ENCODE measurements at places on chromosomes 13 and 19. TPM values are rescaled to one million over a fixed set of nuclear protein-coding genes. Genes with fewer than 3 reads are reported as not detected.
A peak's percentile ranks its signal among the peaks of the same experiment; 100 is the strongest.

The DLL3 gene
- total RNA-seq = not detected

The LACC1 gene
- total RNA-seq = 4.6 TPM

The PDE4A gene
- 3.3 TPM for total RNA-seq

The LRRC8E gene
- total RNA-seq = not detected

The PRR12 gene
- 64.6 TPM for total RNA-seq

The HTR2A gene
- total RNA-seq = not detected

The PSG6 gene
- total RNA-seq = not detected

The KCNK6 gene
- 14.5 TPM for total RNA-seq

The PRTN3 gene
- not detected for total RNA-seq

The GRK1 gene
- total RNA-seq = not detected

The ZNF701 gene
- total RNA-seq = 51.1 TPM

The PPP1R13L gene
- 13.0 TPM for total RNA-seq

- no peak for DNase-seq
These were observed 19.8 kb downstream of the UGGT2 start for GRCh38 chr13:96033220-96034015.

DNA sequence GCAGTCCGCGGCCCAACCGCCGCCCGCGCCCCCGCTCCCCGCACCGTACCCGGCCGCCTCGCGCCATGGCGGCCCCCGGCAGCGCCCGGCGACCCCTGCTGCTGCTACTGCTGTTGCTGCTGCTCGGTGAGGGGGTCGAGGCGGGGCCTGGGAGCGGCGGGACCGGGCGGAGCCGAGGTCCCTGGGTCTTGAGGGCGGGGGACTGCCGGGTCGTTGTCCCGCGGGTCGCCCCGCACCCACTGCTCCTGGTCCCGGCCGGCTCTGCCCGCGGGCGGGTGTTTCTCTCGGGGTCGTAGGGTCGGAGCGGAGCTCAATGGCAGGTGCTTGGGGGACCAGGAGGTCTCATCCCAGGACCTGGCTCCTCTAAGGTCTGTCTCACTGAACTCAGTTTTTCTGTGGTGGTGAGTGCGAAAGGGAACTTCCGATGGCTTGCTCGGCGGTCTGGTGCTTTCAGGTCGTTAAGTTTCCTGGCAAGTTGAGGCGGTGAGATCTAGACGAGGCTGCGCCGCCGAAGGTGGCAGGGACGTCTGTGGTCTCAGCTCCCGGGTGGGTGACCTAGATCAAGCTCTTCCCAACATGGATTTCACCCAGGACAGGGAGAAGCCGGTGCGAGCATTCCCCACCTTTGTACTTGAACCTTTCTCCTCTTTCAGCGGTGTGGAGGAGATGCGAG is 467 bp downstream of the LAMP1 start:
- DNase-seq = peak; percentile 63

GRCh38 chr13:113220877-113221276 is 11.5 kb downstream of the CUL4A start:
- no peak for DNase-seq

DNA sequence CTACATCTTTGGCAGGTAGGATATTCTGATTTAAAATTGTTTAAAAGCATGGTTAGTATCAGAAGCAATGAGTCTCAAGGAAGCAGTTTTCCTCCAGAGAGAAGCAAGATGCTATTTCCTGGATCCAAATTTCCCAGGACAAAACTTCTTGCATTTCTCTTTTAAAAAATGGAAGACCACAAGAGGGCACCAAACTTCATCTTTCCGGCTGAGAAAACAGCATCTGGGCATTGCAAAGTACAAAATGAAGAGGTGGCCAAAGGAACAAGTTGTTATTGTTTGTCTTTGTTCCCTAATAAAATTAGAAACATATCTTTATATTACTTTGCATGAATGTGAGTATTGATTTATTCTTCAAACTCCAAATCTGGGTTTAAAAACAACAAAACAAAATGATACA is 60.0 kb upstream of the LRCH1 start:
- DNase-seq = peak; percentile 14

GRCh38 chr13:21758441-21758840 is 87.6 kb downstream of the FGF9 start:
- DNase-seq = no peak

- DNase-seq = no peak
These were observed 338.6 kb downstream of the KCNRG start for GRCh38 chr13:50353651-50354415.

- DNase-seq = no peak
These were observed 290.0 kb downstream of the KCTD12 start for GRCh38 chr13:76596216-76596615.

DNA sequence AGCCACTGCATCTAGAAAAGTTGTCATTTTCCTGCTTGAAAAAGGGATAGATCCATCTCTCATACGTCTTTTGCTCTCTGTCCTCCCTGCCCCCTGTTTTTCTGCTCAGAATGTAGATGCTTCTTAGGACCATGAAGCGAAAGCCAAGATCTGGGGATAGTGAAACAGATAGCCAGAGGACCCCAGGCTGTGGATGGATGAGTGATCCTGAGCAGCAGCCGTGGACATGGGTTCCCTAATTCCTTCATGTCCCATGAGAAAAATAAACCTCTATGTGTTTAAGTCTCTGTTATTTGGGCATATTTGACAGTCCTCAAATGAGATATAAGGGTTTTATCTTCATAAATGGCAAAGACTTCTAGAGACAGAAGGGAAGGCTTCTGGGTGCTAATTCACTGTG is 12.2 kb upstream of the FFAR2 start:
- no peak for DNase-seq

- no peak for DNase-seq
These were observed 133.0 kb upstream of the TRPC4 start for GRCh38 chr13:38002606-38003005.

- no peak for DNase-seq
These were observed 14.0 kb upstream of the IGLON5 start for GRCh38 chr19:51297406-51297805.

DNA sequence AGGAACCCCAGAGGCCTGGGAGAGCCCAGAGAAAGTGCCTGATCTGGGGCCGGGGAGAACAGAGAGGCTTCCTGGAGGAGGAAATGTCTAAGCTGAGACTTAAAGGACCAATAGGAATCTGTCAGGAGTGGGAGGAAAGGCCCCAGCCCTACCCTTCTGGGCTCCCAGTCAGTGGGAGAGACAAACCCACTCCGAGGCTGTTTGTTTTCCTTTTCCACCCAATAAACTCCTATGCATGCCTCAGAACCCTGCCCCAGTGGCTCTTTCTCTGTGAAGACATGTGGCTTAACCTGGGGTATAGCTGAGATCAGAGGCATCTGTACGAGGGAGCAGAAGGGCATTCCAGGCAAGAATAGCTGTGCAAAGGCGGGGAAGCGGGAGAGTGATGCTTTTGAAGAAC is 1.9 kb downstream of the MEGF8 start:
- DNase-seq = no peak

- DNase-seq = no peak
These were observed 1208.0 kb downstream of the DIAPH3 start for GRCh38 chr13:58955546-58956385.

DNA sequence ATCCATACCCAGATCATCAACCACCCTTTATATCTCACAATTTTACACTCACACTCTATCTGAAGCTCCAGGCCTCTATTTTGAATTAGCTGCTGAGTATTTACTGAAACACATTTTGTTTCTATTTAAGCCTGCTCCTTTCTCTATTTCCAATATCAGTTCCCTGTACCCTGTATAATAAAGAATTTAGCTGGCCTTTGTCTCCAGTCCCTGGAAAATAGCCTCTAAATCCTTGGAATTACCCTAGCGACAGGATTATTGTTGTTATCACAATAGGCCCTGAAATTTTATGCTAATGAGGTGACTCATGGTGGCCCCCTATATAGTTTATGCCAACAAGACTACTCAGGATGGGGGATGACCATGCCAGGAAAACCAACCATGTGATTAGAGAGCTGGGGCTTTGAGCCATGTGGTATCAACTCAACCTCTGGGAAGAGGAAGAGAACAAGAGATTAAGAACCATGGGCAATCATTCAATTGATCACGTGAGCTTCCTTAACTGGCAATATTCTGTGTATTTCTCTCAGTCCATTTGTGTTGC is 72.7 kb downstream of the KATNAL1 start:
- no peak for DNase-seq

DNA sequence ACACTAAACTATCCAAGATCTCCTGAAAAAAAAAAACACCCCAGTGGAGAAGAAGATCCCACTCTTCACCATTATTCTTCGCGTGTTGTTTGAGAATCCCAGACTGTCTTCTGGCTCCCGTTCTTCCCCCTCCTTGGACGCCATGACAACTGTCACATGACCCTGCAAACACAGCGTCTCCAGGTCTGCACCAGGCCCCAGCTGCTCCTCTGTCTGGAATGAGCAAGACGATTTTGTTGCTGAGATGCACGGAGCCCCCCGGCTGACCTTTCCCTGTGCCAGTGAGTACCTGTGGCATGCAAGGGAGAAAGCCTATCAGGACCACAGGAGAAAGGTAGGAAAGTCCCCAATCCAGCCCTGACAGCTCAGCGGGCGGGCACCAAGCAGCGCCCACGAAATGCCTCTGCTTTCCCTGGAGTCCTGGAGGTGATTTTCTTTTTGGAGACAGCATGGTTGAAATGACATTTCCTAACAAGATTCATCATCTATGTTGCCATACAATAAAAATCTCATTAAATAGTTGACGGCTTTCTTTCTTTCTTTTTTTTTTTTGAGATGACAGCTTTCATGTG is at the start of gene CFAP97D2:
Gene CFAP97D2, plus strand, starts transcription at position 171 of the 572 bp plus-strand sequence. Its CDS starts 74 bp downstream, at position 245.
- DNase-seq = no peak

DNA sequence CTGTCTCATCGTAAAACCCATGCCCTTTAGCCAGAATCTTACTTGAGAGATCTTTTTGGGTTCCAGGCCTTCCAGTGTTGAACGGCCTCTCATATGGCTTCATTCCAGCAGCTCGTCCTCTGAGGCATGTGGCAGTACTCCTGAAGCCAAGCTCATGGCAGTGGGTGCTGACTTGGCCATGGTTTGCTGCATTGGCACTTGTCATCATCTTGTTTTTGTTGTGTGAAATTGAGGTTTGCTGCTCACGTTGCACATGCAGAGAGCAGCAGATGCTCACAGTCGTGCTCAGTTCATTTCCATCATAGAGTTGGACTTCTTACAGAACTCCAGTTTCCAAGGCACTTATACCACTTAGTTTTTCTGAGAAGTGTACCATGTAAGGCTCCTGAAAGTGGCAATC is 14.9 kb downstream of the TEX29 start:
- no peak for DNase-seq

GRCh38 chr19:46953955-46954501 is 65.6 kb upstream of the NPAS1 start:
- DNase-seq = no peak

- no peak for DNase-seq
These were observed 1.3 kb upstream of the GJB2 start for GRCh38 chr13:20193907-20194631.

- no peak for DNase-seq
These were observed 343.5 kb downstream of the TEX29 start for GRCh38 chr13:111663953-111664421.
